ENCODE measurements at places on chromosomes 6 and 20. TPM values are rescaled to one million over a fixed set of nuclear protein-coding genes. Genes with fewer than 3 reads are reported as not detected.
A peak's percentile ranks its signal among the peaks of the same experiment; 100 is the strongest.

The CST2 gene
- not detected for total RNA-seq

The HLA-DRB1 gene
- 25.9 TPM for total RNA-seq

The SLC17A3 gene
- total RNA-seq, result not detected

The TRIM27 gene
- total RNA-seq, result 93.1 TPM

The EDN3 gene
- 0.24 TPM for total RNA-seq

The DEFB113 gene
- not detected for total RNA-seq

The KIF25 gene
- 0.59 TPM for total RNA-seq

The JAG1 gene
- total RNA-seq, result 54.0 TPM

DNA sequence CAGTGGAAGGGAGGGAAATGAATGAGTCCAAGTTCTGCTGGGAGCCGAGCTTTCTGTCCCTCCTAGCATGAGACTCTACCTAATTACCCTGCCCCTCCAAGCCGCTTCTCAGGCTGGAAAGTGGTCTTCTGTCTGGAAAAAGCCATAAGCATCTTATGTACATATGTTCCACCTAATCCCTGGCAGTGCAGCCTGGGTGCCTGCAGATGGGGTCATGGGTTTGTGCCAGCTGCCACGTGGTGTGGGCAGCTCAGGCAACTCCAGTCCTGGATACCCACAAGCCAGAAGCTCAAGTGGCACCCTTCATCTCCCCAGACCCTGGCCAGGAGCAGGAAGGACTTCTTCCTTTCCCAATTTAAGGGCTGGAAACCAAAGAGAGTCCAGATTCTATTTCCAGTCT lies 253.1 kb downstream of the LY86 start:
- no peak for DNase-seq

GRCh38 chr20:48962421-48962820 lies 40.9 kb downstream of the ARFGEF2 start:
- DNase-seq, result no peak

GRCh38 chr6:107030151-107030550 lies 2.2 kb downstream of the MTRES1 start:
- no peak for DNase-seq

GRCh38 chr20:3658019-3658715 lies 5.0 kb downstream of the GFRA4 start:
- DNase-seq, result peak; percentile 24

DNA sequence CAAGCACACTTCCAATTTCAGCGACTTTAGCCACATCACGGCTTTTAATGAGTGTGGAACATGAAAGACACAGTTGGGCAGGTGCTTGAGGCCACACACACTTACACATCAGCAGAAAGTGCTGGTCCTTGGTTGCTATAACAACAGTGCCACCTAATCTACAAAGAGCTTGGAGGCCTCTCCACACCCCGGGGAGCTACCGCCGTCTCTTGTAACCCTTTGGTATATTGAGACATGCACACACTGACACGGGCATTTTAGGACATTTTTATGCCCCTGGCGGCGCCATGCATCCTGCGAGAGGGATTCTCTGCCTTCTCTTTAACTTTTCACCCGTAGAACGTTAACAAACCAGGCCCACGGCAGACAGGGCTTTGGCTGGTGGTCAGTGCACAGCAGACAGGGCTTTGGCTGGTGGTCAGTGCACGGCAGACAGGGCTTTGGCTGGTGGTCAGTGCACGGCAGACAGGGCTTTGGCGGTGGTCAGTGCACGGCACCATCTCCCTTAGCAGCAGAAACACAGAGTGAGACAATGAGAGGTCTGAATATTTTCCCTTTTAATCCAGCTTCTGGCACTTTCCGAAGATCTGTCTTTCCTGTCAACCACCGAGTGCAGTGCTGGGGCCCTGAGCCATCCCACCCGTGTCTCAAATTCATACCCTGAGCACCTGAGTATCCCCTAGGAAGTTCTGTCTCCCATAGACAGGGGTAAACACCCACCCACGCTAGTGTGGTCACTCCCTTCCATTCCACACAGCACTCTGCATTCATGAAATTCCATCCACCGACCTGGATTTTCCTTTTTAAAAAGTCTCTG lies 116.6 kb upstream of the RPS6KA2 start:
- no peak for DNase-seq

DNA sequence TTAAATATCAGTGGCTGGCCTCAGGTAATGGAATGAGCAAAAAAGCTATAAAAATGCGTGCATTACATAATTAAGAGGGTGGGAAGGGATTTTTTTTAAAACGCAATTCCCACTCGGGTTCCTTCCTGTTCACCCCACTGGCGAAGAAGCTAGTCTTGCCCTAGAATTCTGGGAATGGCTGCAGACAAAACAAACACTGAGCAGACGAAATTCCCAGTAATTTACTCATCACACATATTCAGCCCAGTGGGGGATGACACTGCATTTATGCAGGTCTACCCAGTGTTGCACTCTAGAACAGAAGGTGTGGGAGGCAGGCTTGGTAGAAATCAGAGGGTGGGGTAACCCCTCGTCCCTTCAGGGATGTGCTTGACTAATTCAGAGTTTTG lies 2695.0 kb upstream of the DEFB115 start:
- DNase-seq, result no peak

DNA sequence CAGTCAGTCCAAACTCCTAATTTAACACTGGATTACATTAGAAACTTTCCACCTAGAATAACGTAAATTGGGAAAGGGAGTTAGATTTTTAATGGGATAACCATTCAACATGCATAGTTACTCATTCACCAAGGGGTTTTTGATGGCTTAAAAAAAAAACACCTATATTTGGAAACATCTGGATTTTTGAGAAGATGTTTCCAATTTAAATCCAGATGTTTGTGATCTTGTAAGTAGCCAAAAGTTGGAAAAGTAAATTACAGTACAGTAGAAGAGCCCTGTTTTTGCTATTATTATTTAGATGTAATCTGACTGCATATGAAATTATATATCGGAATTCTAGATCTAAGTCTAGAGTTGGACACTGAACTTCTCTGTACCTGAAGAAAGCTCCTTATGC lies 478.2 kb downstream of the CD83 start:
- no peak for DNase-seq

GRCh38 chr20:19498756-19499155 lies 259.3 kb upstream of the RIN2 start:
- DNase-seq, result no peak

- DNase-seq, result no peak
Observed at GRCh38 chr20:13611611-13612125, 27.1 kb downstream of the TASP1 start.

DNA sequence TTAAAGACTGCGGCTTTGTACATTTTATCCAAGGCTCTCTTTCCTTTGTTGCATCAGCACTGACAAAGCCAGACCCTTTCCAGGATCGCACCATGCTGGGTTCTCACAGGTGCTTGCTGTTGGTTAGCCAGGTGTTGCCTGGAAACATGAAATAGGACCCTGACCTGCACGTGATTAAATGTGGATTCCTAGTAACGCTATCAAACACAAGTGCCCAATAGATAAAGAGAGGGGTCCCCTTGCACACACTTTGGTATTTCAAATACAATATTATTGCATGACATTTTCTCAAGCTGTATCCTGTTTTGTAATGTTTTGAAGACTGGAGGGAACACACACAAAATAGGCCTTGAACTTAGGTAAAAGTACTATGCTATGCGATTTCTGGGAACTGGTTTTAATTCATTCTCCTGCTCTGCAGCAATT lies 73.3 kb downstream of the AKAP12 start:
- peak; percentile 63 for DNase-seq

DNA sequence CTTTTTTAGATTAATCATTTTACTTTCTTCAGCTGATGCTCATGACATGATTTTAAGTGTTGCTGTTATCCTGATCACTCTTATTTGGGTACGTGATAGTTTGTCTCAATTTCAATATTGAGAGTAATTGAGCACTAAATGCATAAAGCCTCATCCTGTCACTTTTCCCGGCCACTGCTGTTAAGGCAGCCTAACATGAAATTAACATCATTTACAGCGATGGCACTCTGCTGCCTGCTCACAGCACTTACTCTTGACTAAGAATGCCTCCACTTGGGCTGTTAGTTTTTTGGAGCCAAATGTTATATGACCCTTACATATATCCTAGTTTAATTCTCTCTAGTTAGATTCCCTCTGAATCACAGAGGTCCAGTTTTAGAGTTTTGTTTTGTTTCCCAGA lies 107.3 kb downstream of the SLX4IP start:
- DNase-seq, result no peak

DNA sequence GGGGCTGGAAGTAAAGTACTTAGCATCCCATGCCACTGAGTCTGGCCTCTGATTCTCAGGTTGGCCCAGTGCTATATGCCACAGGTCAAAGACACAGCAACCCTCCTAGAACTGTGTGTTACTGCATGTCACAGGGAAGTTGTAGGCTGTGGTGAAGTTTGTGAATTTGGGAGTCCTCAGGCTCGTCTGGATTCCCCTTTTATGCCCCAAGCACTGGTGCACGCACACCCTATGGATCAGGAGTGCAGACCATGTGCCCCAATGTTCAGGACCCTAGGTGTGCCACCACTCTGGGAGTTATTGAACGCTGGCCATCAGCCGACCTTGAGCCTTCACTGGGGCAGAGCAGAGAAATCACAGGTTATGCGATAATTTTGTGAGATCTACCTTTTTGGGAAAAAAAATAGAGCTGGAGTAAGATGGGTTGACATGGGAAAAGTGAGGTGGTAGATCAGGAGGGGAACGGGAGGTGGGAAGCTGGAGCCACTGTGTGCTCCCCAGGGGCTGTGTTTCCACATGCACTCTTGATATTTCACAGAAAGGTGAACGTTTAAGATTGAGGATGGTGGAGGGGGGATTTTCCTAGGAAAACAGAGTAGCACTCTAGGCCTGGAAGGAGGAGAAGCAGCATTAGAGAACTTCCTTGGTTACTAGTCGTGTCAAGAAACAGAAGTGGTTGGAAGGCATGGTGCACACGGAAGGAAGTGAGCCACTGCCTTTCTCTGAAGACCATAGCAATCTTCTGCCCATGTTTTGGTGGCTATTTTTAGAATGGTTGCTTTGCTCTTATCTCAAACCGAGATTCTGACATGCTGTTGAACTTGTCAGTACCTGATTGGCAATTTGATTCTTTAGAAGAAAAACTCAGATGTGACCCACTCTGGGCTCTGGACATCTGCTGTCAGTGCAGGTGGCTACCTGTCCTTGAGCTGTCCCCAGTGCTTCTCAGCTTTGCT lies 44.1 kb downstream of the DUSP22 start:
- DNase-seq, result no peak

DNA sequence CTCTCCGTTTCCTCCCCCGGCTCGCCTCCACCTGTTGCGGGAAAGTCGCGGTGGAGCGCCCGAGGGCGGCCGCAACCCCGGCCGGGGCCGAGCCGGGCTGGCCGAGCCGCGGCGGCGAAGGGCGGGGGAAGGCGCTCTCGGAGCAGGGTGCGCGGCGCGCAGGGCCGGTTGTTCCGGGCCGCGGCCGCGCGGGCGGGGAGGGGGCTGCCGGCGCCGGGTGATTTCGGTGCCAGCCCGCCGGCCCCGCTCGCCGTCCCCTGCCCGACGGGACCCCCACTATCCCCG lies 235 bp downstream of the MAP7 start:
- no peak for DNase-seq

- no peak for DNase-seq
Observed at GRCh38 chr20:55649254-55649653, 356.1 kb downstream of the CBLN4 start.

- no peak for DNase-seq
Observed at GRCh38 chr6:151502499-151502898, 8.7 kb downstream of the CCDC170 start.
